ENCODE measurements at places on chromosomes 7 and 10.

GRCh38 chr10:126867567-126868365 lies 37.5 kb upstream of the DOCK1 start:
- no peaks in the 10 kb centered on the region for H3K4me1 ChIP-seq
- no peak overlapping the region for H3K4me3 ChIP-seq
- peak; percentile 59 for DNase-seq
- H3K27me3 ChIP-seq = no peaks in the 10 kb centered on the region
- no peaks in the 10 kb centered on the region for H3K36me3 ChIP-seq

- no peaks in the 10 kb centered on the region for H3K4me1 ChIP-seq
- H3K27ac ChIP-seq = no peak overlapping the region
- H3K36me3 ChIP-seq = peaks cover 4% of the 10 kb centered on the region
- no peaks in the 10 kb centered on the region for H3K27me3 ChIP-seq
- H3K4me3 ChIP-seq = no peak overlapping the region
These were observed 92.4 kb downstream of the LRRN3 start for GRCh38 chr7:111183321-111183720.

GRCh38 chr7:333393-333764 lies 43.4 kb downstream of the FOXL3 start:
- no peak for DNase-seq
- peaks cover 31% of the 10 kb centered on the region for H3K4me1 ChIP-seq
- H3K36me3 ChIP-seq = no peaks in the 10 kb centered on the region
- peak overlapping the region; percentile 73 for H3K27ac ChIP-seq
- peak overlapping the region; percentile 60 for H3K4me3 ChIP-seq

DNA sequence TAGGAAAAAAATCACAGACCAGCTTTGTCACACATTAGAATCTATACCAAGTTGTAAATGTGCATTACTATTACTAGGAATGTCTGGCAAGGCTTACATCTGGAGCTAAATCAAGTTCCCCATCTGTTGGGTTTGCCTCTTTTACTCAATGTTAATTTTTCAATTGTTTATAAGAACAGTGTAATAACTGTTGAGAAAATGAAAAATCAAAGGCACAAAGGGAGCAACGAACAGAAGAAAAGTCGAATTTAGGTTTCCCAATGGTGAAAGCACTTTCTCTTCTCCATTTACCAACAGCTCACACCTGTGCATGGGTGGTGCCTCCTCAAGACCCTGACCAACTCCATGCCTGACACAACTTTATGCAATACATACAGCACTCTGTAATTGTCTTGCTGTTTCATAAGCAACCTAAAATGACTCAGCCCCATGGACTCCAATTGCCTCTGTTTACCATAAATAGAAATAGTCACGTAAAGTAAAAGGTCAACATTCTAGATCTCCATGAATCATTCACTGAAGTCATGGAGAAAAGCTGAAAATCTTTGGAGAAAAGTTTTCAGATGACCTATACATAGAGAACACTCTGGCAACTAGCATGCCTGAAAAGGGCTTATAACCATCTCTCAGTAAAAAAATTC lies 95.5 kb upstream of the KCNIP2 start:
- H3K4me1 ChIP-seq = peaks cover 14% of the 10 kb centered on the region
- no peak overlapping the region for H3K4me3 ChIP-seq
- no peaks in the 10 kb centered on the region for H3K27me3 ChIP-seq
- no peak for DNase-seq
- H3K27ac ChIP-seq = no peak overlapping the region

GRCh38 chr7:159066816-159067575 lies 77.7 kb downstream of the VIPR2 start:
- H3K27ac ChIP-seq = no peak overlapping the region
- no peak for DNase-seq
- peaks cover 18% of the 10 kb centered on the region for H3K4me1 ChIP-seq
- H3K27me3 ChIP-seq = peaks cover 7% of the 10 kb centered on the region
- H3K4me3 ChIP-seq = no peak overlapping the region
- no peaks in the 10 kb centered on the region for H3K36me3 ChIP-seq

- no peaks in the 10 kb centered on the region for H3K4me1 ChIP-seq
- no peaks in the 10 kb centered on the region for H3K27me3 ChIP-seq
- no peak overlapping the region for H3K27ac ChIP-seq
- peaks cover 16% of the 10 kb centered on the region for H3K36me3 ChIP-seq
These were observed 16.2 kb downstream of the AGK start for GRCh38 chr7:141567432-141567831.

GRCh38 chr7:30468791-30469190 lies 9.8 kb downstream of the NOD1 start:
- H3K27ac ChIP-seq = peak overlapping the region; percentile 94
- no peaks in the 10 kb centered on the region for H3K27me3 ChIP-seq
- peaks cover 64% of the 10 kb centered on the region for H3K4me1 ChIP-seq
- peak; percentile 24 for DNase-seq
- H3K4me3 ChIP-seq = peak overlapping the region; percentile 67
- H3K36me3 ChIP-seq = peaks cover 3% of the 10 kb centered on the region

DNA sequence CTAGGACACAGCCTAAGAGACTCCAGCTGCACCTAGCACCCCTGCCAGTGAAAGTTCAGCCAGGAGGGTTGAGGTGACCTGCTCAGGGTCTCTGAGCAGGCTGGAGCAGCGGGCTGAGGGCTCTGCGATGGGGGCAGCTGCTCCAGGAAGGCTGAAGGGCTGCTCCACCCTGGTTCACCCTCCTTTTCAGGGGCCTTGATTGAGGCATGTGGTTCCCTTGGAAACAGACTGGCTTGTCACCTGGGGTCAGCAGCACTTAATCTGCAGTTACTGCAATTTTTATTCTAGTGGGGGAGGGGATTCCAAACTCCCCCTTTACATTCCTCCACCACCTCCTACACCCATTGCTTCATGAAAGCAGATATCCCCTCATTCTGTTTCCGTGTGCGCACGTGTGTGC lies 85.3 kb upstream of the UNC5B start:
- H3K27ac ChIP-seq = no peak overlapping the region
- no peak overlapping the region for H3K4me3 ChIP-seq
- peaks cover 15% of the 10 kb centered on the region for H3K27me3 ChIP-seq
- no peak for DNase-seq
- no peaks in the 10 kb centered on the region for H3K36me3 ChIP-seq
- peaks cover 16% of the 10 kb centered on the region for H3K4me1 ChIP-seq

DNA sequence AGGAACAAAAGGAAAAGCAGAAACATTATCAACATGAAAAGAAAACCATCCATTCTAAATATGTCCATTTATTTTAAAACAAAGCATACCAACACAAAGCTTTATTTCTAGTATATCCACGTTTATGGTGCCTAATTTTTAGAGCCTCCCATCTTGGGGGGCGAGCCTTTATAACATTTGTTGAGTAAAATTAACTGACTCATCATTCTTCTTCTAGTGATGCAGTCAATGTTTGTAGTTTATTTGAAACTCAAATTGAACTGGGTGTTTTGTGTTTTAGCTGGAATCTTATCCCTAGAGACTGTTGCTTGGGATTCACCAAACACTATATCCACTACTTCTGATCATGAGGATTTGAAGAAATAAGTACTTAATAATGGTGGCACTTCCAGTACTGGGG lies 366.4 kb upstream of the NPVF start:
- DNase-seq = no peak
- H3K4me1 ChIP-seq = peaks cover 18% of the 10 kb centered on the region
- no peak overlapping the region for H3K4me3 ChIP-seq
- peaks cover 3% of the 10 kb centered on the region for H3K27me3 ChIP-seq
- no peak overlapping the region for H3K27ac ChIP-seq

- H3K4me3 ChIP-seq = peak overlapping the region; percentile 49
- H3K27me3 ChIP-seq = peaks cover 20% of the 10 kb centered on the region
- no peaks in the 10 kb centered on the region for H3K36me3 ChIP-seq
- DNase-seq = peak; percentile 67
These were observed 50.6 kb upstream of the RET start for GRCh38 chr10:43026039-43026973.

- H3K4me3 ChIP-seq = no peak overlapping the region
- H3K4me1 ChIP-seq = peaks cover 20% of the 10 kb centered on the region
- DNase-seq = no peak
- no peaks in the 10 kb centered on the region for H3K27me3 ChIP-seq
- no peak overlapping the region for H3K27ac ChIP-seq
These were observed 114.0 kb downstream of the RAB18 start for GRCh38 chr10:27618036-27618615.

DNA sequence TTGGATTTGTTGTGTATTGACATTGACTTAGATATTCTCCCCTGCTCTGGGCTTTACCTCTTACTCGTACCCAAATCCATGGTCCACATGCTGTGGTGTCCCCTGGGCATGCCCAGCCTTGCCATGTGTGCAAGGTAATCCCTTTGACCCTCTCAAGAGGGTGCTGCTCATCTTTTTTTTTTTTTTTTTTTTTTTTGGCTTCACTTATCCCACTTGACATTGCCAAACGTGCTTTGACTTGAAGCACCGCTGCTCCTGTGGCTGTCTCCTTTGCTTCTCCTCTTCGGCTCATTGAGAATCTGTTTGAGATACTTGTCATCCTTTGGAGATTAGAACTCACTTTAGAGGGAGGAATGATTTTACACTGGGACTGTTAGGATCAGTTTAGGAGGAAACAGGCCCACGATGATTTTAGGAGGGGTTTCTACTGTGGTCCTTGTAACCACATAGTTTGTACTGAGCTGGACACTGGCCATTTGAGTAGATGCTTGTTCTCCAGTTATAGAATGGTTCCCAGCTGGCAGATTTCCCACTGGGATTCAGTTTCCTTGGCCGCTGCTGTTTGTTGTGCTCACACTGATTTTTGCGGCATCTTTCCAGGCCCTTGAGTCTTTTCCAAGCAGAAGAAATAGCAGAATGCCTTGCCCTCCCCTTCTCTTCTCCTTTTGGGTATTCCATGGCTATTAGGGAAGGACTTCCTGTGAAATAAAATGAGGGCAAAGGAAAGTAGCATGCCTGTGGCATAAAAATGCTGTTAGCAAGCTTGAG lies 184.8 kb downstream of the AUTS2 start:
- H3K4me3 ChIP-seq = no peak overlapping the region
- no peak overlapping the region for H3K27ac ChIP-seq
- H3K27me3 ChIP-seq = no peaks in the 10 kb centered on the region
- no peak for DNase-seq
- H3K36me3 ChIP-seq = peaks cover 3% of the 10 kb centered on the region

- H3K27ac ChIP-seq = no peak overlapping the region
- H3K36me3 ChIP-seq = no peaks in the 10 kb centered on the region
- H3K4me1 ChIP-seq = no peaks in the 10 kb centered on the region
- H3K27me3 ChIP-seq = no peaks in the 10 kb centered on the region
- no peak overlapping the region for H3K4me3 ChIP-seq
These were observed 185.7 kb upstream of the TMEM72 start for GRCh38 chr10:44725404-44725803.

DNA sequence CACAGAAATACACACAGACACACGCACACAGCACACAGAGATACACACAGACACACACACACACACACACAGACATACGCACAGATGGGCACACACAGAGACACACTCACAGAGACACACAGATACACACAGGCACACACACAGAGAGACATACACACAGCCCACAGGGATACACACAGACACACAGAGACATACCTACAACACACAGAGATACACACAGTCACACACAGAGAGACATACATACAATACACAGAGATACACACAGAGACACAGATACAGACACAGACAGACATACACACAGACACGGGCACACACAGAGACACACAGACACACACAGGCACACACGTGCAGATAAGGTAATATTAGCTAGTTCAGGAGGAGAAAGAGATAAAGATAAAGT lies 76.9 kb downstream of the EGFR start:
- DNase-seq = no peak
- H3K36me3 ChIP-seq = no peaks in the 10 kb centered on the region
- peaks cover 59% of the 10 kb centered on the region for H3K4me1 ChIP-seq
- no peak overlapping the region for H3K4me3 ChIP-seq

- H3K36me3 ChIP-seq = no peaks in the 10 kb centered on the region
- peaks cover 7% of the 10 kb centered on the region for H3K4me1 ChIP-seq
- no peak for DNase-seq
- no peak overlapping the region for H3K27ac ChIP-seq
- no peaks in the 10 kb centered on the region for H3K27me3 ChIP-seq
These were observed 28.3 kb downstream of the INHBA start for GRCh38 chr7:41674505-41675023.

- H3K4me3 ChIP-seq = peak overlapping the region; percentile 91
- H3K27ac ChIP-seq = peak overlapping the region; percentile 85
- peaks cover 5% of the 10 kb centered on the region for H3K36me3 ChIP-seq
- DNase-seq = no peak
- H3K27me3 ChIP-seq = no peaks in the 10 kb centered on the region
- H3K4me1 ChIP-seq = peaks cover 28% of the 10 kb centered on the region
These were observed 903 bp upstream of the NT5C2 start for GRCh38 chr10:103193820-103194529.

DNA sequence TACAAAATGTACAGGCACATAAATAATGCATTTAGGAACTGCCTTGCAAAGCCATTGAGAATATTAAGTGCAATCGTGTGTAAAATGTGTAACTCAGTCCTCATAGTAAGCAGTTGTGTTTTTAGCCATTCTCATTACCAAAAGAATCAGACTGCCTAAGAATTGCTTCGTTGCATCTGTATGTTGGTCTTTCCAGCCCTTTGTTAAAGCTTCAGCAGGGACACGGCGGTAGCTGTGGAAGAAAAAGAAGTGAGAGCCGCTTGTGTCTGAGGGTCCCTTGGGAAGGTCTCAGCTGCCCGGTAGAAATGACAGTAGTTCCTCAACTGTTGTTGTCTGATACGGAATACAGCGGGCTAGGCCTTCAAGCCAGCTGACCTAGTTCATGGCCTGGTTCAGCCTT lies 22.8 kb upstream of the ACSL5 start:
- no peaks in the 10 kb centered on the region for H3K27me3 ChIP-seq
- H3K4me3 ChIP-seq = no peak overlapping the region
- H3K36me3 ChIP-seq = no peaks in the 10 kb centered on the region
- no peak for DNase-seq

- H3K4me1 ChIP-seq = peaks cover 14% of the 10 kb centered on the region
- no peak overlapping the region for H3K4me3 ChIP-seq
- H3K27ac ChIP-seq = no peak overlapping the region
These were observed 153.3 kb downstream of the EGFR start for GRCh38 chr7:55172161-55172560.

- no peaks in the 10 kb centered on the region for H3K36me3 ChIP-seq
- peak overlapping the region; percentile 68 for H3K27ac ChIP-seq
- no peak for DNase-seq
- peak overlapping the region; percentile 9 for H3K4me3 ChIP-seq
These were observed 476.9 kb downstream of the KCNMA1 start for GRCh38 chr10:77160679-77161078.

DNA sequence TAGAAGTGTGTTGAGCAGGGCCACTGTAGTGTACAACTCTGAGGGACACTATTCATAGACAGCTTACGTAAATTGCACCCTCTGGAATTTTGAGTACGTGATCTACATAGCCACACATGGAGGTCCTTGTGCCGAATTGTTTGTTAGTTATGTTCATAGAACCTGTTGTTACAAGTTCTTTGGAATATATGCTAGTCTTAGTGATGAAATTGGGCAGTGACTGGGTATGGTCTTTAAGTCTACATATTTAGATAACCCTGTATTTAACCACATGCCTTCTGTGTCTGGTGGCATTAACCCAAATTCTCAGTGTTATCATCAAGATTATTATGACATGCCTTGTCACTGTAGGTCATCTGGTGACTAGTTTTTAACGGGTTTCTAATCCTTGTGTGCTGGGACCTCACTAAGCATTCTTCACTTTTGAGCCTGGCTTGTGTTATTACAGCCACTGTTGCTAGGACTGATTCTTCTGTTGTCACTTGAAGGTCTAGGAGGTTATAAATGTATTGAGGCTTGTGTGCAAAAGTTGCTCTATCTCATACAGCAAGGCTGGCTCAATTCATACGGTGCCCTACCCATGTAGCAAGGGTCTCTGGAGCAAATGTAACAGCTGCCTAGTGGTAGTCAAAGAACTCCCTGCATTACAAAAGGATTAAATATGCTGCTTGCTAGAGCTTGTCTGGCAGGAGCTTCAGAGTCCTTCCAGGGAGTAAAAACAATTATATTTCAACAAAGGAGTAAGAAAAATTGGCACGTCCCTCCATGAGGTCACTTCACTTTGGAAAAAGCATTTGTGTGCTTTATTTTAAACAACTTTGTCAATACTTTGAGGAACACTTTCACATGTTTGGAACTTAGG lies 65.4 kb downstream of the CDK14 start:
- no peak overlapping the region for H3K4me3 ChIP-seq
- peaks cover 7% of the 10 kb centered on the region for H3K4me1 ChIP-seq
- DNase-seq = no peak
- no peaks in the 10 kb centered on the region for H3K27me3 ChIP-seq

Measured in type B pancreatic cell (in vitro differentiated cells).